Activated CD8-positive, alpha-beta memory T cell treated with anti-CD3 and anti-CD28 coated beads, Interleukin-2, amount 10 ng/mL, durations not matched to agents 7 days and 5 days (primary cell): ENCODE measurements at places on chromosomes 7 and 10.

- no peak for DNase-seq
Measured at GRCh38 chr7:95632609-95633008, 36.3 kb upstream of the PDK4 start.

- DNase-seq = no peak
Measured at GRCh38 chr10:90740265-90740664, 117.6 kb downstream of the HTR7 start.

GRCh38 chr7:9978106-9979064, 995.3 kb upstream of the PHF14 start:
- no peak for DNase-seq

GRCh38 chr7:81657551-81657950, 112.3 kb downstream of the HGF start:
- no peak for DNase-seq

DNA sequence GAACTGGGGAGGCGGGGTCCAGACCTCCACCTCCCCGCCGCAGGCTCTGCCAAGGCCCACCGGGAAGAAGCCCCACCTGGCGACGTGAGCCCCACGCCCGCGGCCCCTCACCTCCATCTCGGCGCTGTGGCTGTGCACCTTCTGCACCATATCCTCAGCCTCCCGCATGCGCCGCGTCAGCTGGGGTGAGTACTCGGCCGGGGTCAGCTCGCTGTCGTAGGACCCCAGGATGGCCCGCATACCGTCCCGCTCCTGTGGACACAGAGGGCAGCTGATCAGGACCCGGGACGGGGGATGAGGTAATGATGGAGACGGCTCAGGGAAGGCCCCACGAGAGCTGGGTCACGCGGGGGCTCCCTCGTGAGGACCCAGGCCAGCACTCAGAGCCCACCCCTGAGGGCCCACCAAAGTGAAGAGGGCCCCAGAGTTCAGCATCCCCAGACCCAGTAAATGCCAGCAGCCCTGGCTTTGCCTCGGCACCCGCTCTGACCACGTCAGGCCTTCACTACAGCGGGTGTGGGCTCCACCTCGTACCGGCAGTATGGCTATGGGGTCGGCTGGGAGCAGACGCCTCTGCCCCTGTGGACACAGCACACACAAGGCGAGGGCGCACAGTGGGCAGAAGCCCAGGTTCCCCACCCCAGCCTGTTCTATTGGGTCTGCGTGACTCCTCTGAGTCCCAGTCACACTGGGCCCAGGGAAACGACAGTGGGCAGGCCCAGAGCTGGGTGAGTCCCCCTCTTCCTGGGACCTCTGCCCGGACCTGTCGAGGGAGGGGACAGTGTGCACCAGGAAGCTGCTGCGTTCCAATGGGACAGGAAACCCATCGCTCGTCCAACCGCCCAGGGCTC, 218.1 kb downstream of the MAD1L1 start:
- DNase-seq = no peak

DNA sequence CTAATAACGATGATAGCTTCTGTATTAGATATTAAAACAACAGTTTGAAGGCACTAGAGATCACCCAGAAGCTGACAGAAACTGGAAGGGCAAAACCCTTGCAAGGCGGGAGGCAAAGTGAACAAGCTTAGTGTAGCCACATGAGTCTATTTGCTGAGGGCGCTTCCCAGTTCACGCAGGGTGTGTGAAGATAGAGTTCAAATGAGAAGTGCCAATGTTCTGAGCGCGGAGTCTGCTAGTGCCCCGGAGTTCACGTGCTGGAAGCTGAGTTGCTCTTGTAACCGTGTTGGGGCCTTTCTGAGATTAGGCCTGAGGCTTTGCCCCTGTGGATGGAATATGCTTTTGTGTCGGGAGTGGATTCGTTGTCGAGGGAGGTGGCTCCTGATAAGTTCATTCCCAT, 16.6 kb upstream of the GTPBP4 start:
- DNase-seq = no peak

DNA sequence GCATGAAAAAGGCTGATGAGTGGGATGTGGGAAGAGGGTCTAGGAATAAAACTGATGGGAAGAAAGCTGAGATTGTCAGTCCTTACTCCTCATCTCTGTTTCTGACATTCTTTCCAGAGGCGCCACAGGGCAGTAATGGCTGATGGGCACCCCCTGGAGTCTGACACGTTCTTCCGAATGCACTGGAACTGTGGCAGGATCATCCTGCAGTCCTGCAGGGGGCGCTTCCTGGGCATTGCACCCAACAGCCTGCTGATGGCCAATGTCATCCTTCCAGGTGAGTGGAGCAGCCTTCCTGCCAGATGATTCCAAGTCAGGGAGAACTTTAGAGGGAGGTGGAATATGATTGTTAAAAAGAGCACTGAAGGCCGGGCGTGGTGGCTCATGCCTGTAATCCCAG, 4.8 kb downstream of the FSCN3 start:
- no peak for DNase-seq

DNA sequence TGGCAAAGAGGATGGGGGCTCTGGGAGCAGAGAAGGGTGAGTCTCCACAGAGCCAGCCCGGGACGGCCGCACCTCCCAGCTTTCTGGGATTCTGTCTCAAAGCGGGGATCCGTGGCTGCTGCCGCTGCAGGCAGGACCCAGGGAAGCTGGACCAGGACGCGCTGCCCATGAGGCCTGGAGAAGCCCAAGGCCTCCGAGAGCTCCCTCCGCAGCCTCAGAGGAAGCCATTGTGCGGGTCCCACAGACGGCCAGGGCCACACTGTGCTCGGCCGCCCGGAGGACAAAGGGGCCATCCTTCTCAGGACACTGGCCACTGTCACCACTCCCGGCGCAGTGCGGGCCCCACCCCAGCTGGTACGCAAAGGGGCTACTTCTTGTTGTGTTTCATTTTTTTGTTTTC, 79.3 kb upstream of the PDGFA start:
- DNase-seq = no peak

DNA sequence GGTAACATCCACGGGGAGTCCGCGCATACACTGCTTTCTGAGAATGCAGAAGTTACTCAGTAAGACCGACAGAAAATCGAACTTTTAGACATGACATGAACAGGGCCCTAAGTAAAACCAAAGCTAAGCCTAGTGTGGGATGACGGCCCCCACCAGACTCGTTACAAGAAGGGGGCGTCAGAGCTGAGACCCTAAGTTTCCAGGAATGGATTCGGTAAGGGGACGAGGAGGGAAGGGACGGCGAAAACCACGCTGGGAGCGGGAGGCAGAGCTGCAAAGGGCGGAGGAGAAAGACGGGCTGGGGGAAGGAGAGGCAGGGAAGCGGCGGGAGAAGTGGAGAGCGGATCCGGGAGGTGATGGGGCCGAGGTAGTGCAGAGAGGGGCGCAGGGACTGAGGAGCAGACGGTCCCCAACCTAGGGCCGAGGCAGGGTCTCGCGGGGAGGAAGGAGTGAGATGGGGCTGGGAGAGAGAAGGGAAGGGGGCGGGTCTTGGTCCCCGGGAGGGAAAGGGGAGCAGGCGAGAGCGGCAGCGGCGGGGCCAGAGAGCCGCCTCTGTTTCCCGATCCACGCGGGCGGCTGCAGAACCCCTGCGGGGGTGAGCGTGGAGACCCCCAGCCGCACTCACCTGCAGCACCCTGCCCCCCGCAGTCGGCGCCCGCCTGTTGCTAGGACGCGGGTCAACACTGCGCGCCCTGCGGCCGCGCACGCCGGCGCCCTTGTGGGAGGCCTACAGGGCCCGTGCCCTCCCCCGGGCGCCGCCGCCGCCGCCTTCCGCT, 513 bp downstream of the ODAD2 start:
- DNase-seq = no peak

DNA sequence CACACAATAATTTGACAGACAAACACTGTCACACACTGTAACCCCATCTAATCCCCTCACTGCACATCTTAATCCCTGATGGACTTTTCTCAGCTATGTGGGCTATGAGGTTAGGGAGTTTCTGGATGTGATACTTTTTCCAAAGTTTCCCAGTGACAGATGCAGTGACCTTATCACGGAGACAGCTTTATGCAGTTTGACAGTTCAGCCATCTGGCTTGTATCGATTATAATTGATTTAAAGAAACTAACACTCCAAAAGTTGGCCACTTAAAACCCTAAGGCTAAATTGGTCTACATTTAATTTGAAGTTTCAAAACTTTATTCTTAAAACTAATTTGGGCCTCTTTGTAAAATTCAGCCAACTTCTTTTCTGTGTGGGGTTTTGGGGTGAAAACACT, 196.7 kb downstream of the SDK1 start:
- DNase-seq = no peak

DNA sequence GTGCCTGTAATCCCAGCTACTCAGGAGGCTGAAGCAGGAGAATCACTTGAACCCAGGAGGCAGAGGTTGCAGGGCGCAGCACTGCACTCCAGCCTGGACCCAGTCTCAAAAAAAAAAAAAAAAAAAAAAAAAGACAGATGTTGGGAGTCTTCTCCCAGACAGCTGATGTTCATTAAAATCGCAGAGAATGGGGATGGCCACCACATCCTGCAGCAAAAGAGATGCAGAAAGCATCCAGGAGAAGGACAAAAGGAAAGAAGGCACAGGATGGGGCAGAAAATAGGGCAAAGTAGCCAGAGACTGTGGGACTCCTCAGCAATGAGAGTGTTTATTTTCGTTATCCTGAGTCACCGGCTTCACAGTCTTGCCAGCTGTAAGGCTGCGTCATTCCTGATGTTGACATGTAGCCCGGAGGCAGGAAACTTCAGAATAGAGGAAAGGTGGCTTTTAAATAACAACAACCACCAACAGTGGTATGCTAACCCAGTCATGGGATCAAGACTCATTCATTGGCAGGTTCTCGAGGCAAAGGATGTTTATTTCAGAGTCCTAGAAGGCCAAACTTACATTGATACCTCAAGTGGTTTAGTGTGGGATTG, 149.5 kb upstream of the SVIL start:
- DNase-seq = no peak

- no peak for DNase-seq
Measured at GRCh38 chr7:68180761-68181160, 1184.1 kb downstream of the TYW1 start.

DNA sequence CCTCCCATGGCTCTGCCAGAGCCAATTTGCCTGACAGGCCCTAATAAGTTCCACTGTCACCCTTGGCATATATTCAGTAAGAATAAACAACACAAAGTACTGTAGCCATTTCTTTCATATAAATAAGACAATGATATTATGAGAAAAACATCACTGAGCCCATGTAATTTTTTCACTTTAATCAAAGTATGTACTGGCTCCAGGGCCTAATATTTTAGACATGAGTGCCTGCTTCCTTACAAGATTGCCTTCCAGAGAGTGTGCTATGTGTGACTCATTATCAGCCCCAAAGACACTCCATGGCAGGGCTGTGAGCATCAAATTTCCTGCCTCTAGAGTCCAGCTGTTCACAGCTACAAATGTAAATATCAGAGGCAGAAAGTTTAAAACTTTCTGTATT, 297.6 kb downstream of the LHFPL3 start:
- no peak for DNase-seq

DNA sequence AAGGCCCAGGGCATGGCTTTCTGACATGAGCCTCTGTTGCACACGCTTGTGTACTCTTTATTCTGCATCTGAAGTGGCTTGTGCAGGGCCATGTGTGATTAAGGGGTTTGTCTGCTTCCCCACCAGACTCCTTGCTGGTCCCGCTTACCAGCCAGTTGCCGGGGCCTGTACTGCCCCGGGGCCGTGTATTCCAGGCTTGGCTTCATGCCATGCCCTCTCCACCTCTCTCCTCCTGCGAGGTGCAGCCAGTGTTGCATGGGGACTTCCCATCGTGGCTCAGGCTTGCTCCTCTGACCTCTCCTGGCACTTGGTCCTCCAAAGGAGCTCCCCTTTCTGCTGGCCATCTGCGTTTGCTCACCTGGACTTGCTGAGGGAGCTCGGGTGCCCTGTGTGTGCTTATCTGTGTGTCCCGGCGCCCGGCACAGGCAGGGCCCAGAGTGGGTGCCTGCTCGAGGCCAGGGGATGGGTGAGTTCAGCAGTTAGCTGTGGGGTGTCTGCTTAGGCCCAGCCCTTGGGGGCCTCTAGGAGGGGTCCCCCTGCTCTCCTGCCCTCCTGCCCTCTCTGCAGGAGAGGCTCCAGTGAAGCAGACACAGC, 11.0 kb upstream of the C10orf143 start:
- DNase-seq = no peak
